ENCODE measurements at places on chromosomes 1 and 21. TPM values are rescaled to one million over a fixed set of nuclear protein-coding genes. Genes with fewer than 3 reads are reported as not detected.

- peaks cover 47% of the 10 kb centered on the region for H3K4me1 ChIP-seq
- no peaks in the 10 kb centered on the region for H3K36me3 ChIP-seq
- DNase-seq, result peak; percentile 74
- no peaks in the 10 kb centered on the region for H3K27me3 ChIP-seq
These were observed 910 bp upstream of the RERE start for GRCh38 chr1:8818325-8818775.

The TSPAN1 gene
- 139 TPM for total RNA-seq

The TTLL7 gene
- 2.9 TPM for total RNA-seq

The KLHDC7A gene
- total RNA-seq, result not detected

The COL16A1 gene
- 3.6 TPM for total RNA-seq

DNA sequence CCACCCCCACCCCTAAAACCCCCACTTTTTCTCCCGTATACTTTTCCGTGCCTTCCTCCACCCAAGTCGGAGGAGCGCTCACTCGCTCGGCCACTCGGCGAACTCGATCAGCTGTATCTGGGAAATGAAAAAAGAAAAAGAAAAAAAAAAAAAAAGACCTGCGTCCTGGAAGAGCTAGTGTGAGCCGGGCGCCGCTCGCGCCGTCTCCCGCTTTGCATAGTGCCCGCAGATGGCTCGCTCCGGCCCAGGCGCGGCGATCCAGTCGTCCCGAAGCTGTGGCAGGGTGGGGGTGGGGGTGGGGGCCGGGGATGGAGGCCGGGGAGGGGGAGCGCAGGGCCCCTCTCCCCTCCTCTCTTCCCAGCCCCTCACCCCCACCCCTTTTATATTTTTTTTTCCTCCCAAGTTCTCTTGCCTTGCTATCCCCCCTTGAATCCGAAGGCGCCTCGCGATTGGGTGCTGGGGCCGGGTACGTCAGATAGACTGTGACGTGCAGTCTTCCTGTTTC lies 299 bp upstream of the PROX1 start:
- no peaks in the 10 kb centered on the region for H3K4me1 ChIP-seq
- H3K36me3 ChIP-seq, result no peaks in the 10 kb centered on the region
- no peak for DNase-seq
- no peak overlapping the region for H3K27ac ChIP-seq
- H3K27me3 ChIP-seq, result no peaks in the 10 kb centered on the region

The FAM131C gene
- total RNA-seq, result 12.3 TPM

GRCh38 chr1:2642131-2642559 lies 9.3 kb upstream of the MMEL1 start:
- H3K27me3 ChIP-seq, result peaks cover 9% of the 10 kb centered on the region
- no peaks in the 10 kb centered on the region for H3K36me3 ChIP-seq
- H3K4me3 ChIP-seq, result peak overlapping the region; percentile 91
- DNase-seq, result no peak
- H3K27ac ChIP-seq, result no peak overlapping the region
- H3K4me1 ChIP-seq, result 0 out of 2 replicates have a peak, but pooled peaks cover 5% of the 10 kb centered on the region

DNA sequence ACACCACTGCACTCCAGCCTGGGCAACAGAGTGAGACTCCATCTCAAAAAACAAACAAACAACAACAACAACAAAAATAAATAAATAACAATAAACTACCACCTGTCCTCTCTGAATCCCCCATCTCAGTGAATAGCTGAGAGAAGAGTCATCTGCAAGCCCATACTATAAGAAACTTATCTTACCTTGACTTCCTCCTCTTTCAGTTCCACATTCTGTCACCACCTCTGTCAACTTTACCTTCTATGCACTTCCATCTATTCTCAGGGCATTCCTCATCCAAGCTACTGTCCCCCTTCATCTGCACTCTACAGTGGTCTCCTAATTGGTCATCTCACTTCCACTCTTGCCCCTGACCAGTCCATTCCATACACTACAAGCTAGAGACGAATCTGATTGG lies 58.1 kb downstream of the KIAA0040 start:
- H3K36me3 ChIP-seq, result no peaks in the 10 kb centered on the region
- no peak overlapping the region for H3K4me3 ChIP-seq
- H3K4me1 ChIP-seq, result peaks cover 10% of the 10 kb centered on the region

DNA sequence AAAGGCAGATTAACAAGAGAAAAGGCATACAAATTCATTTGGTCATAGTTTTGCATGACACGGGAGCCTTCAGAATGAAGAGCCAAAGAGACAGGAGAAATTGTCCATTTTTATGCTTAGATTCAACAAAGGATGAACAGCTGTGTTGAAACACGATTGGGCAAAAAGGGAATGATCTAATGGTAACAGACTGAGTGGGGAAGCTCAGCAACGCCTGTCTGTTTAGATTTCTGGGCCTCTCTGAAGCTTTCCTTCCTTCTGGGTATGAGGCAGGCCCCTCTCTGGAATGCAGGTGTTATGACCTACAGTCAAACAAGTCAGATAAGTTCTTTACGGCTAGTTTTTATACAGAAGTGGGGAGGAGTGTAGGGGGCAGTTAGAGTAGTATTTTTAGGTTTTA lies 154.6 kb downstream of the RGS7 start:
- H3K36me3 ChIP-seq, result no peaks in the 10 kb centered on the region
- no peak overlapping the region for H3K27ac ChIP-seq
- no peak for DNase-seq
- H3K27me3 ChIP-seq, result peaks cover 13% of the 10 kb centered on the region
- H3K4me1 ChIP-seq, result no peaks in the 10 kb centered on the region

Measured in PC-9 (cell line).